ENCODE measurements at places on chromosomes 2 and 18.

- DNase-seq, result no peak
Measured at GRCh38 chr2:153953761-153954160, 82.0 kb downstream of the GALNT13 start.

DNA sequence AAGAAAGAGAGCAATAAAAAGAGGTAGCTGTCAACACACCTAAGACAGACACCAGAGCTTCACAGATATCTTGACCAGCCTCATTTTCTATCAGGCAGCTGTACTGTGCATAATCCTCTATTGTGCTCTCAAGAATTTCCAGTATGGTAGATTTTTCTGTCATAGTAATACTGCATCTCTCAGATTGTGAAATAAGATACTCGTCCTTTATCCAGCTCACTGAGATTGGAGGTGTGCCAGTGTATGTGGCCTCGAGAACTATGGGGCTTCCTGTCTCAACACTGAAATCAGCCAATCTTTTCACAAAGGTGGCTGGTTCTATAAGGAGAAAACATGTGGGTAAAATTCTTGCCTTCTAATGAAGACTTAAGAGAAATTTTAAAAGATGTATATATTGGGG is 88.9 kb downstream of the TTN start:
- no peak for DNase-seq

GRCh38 chr18:7626922-7627440 is 59.9 kb downstream of the PTPRM start:
- peak; percentile 71 for DNase-seq

DNA sequence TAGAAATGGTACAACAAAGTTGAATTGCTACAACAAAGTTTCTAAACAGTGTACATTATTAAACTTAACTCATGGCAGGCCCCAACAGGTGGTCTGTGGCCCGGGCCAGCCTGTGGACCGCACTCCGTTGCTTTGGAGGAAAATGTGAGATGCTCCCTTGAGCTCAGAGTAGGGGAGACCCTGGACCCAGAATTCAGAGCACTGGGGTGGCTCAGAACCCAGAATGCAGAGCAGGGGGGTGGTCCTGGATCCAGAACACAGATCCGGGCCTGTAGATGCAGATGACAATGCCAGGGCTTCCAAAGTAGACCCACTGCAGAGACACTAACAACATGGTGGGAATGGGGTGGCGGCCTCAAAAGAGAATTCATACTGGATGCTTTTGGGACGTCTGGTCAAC is 311.0 kb downstream of the NDUFA10 start:
- no peak for DNase-seq

DNA sequence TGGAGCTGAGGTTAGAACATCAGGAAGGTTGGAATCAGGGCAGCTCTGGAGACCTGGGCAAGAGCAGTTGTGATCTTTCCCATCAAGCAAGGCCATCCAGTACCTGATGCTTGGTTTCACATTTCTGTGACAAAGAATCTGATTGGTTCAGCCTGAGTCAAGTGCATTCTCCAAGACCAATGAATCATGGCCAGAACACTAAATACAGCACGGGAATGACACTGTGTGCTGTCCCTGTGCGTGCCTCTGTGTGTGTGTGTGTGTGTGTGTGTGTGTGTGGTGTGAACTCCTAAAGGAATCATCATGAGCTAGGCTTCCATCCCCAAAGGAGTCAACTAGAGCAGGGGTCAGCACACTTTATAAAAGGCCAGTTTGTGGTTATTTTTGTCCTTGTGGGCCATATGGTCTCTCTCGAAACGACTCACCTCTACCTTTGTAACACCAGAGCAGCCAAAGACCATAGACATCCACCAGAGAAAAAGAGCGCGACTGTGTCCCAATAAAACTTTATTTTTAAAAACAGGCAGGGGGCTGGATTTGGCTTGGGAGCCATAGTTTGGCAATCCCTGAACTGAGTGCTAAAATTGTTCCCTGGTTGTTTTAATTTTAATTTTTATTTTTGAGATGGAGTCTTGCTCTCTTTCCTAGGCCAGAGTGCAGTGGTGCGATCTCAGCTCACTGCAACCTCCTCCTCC is 99.7 kb downstream of the INHBB start:
- no peak for DNase-seq

- DNase-seq, result peak; percentile 21
Measured at GRCh38 chr2:174752403-174753037, 11.8 kb downstream of the CHRNA1 start.

DNA sequence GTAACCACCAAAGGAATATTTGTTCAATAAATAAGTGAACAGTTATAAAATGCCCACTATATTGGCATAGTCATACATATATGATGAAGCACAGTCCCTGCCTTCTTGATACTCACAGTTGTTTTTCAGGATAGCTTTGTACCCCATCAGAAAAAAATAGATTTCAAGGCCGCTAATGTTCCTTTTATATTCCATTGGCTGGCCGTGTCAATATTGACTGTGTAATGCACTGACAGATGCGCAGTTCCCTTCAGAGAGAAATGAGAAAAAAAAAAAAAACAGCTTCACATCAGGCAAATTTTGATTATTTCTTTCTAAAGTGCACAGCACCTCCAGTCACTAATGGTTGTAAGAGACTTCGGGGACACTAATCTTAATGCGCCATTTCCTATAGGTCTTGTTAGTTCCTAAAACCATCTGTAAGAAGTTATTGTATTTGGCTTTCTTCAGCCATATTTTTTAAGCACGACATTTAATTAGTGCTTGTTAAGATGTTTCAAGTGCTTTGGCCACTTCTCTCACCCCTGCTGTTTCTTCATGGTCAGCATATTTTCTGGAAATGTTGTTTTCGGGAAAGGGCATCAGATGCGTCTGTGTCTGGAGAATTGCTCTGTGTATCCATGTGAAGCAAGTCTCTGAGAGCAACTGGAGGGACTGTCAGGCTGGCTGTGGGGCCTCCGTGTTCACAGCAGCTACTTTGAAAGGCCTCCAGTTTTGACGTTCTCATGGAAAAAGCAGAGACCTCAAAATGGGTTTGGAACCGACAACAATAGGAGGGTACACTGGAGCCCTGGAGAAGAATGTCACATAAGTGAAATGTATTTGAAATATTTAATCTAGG is 378.3 kb downstream of the MTX2 start:
- no peak for DNase-seq

DNA sequence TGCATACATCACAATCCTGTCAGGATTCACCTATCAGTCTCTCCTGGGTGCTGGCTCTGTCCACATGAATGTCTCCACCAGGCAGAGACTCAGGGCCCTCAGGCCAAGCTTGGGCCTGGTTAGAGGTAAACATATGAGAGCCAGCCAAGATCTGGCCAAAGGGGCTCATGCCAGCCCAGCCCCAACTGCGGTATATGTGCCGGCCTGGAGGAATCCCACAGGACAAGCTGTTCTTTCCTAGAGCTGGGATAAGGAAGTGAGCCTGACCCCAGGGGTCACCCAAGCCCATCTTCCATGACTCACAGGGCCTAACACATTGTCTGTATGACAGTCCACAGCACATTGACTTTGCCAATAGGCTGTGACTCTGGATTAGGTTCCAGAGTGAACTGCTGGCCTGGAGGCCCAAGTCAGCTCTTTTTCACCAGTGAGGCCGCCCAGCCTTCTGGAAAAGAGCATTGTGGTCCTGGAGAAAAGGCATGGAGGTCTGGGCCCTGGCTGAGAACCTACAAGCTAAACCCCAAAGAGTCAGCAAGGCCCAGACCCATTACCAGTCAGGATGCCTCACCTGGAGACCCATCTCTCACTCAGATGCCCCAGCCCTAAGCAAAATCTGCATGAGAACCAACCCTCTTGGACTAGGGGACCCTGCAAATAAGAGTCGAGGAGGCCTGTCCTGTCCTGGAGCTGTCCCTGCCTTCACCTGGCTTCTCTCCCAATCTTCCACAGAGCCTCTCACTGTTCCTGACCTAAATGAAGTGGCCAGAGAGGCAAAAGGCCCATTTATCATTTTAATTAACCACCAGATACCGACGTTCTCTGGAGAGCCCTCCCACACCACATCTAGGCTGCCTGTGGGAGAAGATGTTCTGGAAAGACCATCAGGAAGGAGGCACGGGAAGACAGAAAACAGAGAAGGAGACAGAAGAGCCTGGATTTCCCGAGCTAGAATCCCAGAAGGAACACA is 120.9 kb upstream of the PKDCC start:
- DNase-seq, result no peak

GRCh38 chr18:45684341-45685115 is 39.5 kb upstream of the SLC14A1 start:
- peak; percentile 40 for DNase-seq

DNA sequence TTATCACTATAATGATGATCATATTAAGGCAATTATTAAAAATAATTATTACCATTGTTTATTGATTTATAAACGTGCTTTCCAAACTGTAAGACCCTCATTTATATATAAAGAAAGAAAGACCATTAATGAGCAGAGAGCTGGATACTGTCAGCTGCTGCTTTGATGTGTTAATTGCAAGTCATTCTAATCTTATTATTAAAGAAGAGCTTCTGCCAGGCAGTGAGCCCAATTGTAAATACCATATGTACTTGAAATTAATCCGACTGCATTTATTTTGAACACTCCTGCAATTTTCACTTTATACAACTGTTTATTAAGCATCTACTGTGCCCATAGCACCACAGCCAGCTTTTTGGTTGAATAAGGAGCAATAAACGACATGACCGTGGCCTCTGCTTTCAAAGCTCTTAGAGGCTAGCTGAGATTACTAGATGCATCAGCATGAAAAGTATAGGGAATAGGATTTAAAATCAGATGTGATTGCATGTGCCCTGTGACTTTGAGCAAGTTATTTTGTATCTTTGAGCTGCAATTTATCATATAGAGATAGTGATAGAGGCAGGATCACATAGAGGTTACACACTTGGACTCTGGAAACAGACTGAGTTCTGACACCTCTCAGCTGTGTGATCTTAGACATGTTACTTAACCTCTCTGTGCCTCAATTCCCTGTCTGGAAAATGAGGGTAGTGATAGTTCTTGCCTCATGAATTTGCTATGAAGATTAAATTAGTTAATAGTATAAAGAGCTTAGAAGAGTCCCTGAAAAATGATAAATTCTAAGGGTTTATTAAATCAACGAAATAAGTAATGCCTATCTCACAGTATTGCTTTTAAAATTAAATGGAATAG is 83.4 kb downstream of the MYCN start:
- DNase-seq, result no peak

DNA sequence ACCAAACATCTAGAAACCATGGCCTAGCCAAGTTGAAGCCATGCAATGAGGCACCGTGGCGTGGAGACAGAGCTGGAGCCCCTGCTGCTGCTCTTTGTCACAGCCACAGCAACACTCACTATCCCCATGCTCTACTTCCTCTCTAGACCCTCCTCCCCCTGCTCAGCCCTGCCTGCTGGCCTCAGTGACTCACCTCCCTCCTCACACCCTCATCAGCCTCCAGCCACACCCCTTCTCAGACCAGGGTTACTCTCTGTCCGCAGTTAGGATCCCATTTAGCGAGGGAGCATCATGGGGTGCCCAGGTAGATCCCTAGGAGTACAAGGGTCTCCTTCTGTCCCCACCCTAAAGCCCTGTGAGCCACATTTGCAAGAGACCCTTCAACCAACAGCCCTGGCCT is 25.4 kb upstream of the SOX11 start:
- DNase-seq, result no peak

GRCh38 chr2:7994397-7994951 is 687.4 kb upstream of the ID2 start:
- DNase-seq, result peak; percentile 8

- DNase-seq, result no peak
Measured at GRCh38 chr2:182792441-182792840, 74.0 kb downstream of the FRZB start.

DNA sequence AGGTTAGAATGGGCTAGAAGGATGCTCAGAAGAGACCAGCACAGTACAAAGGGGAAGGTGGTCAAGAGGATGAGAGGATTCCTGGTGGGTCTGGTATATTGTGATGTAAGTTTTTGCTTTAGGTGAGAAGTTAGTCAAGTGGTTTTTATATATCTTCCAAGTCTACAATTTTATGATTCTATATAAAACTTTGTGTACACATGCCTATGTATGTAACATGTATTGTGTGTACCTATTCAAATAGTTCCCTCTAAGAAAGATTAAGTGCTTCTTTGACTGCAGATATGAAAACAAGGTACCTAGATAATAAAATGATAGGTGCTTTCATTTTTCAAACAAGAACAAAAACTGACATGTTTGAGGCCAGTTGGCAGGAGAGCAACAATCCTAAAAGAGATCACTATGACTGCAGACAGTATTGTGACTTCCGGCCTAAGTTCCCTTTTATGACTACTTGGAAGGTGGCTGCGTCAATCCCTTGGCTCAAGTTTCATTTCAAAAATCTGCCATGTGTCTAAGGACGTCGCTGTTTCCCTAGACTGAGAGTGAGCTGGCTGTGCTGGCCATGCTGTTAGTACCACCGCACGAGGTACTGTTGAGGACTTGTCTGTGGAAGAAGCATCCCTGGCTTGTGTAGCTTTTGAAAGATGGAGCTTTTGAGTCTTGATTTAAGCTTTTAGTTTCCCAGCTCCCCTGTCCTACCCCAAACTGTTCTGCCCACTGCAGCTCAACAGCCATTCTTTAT is 123.1 kb downstream of the PRPF40A start:
- no peak for DNase-seq

DNA sequence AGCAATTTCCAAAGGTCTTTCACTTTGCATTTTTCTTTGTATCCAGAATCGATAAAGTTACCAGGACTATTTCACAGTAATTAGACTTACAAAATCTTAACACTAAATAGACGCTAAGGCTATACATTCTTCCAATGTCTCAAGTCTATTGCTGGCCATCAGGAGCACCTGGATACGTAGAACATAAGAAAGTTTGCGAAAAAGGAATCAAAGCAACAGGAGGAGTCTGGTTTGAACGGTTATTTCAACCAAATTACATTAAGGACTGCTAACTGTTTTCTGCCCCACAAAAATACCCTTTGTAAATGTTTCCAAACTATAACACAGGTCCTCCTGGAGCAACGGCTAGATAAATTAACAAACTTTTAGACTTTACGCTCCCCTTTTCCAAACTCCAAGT is 1.4 kb upstream of the HNRNPA3 start:
- DNase-seq, result no peak

- no peak for DNase-seq
Measured at GRCh38 chr2:43005975-43006833, 213.8 kb upstream of the HAAO start.

GRCh38 chr2:224520064-224520463 is 65.1 kb downstream of the CUL3 start:
- peak; percentile 77 for DNase-seq
